CD4-positive, alpha-beta T cell (primary cell): ENCODE measurements at places on chromosomes 7 and 10. TPM values are rescaled to one million over a fixed set of nuclear protein-coding genes. Genes with fewer than 3 reads are reported as not detected.

- no peak for DNase-seq
These were observed 23.0 kb downstream of the SFR1 start for GRCh38 chr10:104144931-104145330.

- no peak for DNase-seq
These were observed 232.6 kb downstream of the USP6NL start for GRCh38 chr10:11378835-11379234.

GRCh38 chr7:24877790-24878311 lies 102.1 kb downstream of the OSBPL3 start:
- DNase-seq = no peak

DNA sequence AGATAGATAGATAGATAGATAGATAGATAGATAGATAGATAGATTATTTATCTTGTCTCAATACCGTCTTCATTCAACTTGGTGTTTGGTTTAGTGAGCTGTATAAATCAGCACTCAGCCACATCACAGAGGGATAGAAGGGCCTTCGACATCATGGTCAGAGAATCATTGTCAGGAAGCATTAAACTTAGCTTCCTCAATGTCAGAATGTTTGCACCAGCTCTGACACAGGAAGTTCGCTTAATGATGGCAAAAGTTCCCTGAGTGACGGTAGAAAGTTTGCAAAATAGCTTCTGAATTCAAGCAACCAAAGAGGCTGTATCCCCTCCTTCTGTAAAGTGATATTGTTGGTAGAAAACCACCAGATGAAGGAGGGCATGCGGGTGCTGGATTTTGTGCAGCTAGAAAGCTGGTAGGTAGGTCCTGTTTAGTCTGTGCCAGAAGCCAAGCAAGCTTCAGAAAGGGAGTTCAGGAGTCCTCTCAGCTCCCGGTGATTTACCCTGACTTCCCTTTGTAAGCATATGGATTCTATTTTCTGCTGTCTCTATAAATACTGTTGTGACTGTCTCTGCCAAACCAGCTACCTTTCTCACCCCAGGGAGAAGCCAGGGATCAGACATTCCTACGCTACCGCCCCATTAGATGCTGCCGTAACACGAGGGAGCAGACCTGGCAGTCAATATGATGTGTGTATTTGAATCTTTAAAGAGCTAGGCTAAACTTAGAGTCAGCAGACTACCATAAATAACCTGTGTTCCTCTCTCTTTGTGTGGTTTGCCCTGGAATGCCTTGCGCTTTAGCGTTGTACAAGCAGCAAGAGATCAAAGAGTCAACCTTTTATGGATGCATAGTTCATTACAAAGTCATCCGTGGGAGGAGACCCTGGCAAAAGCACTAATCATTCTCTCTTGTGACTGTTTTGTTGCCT lies 200.5 kb upstream of the KIAA1217 start:
- no peak for DNase-seq

DNA sequence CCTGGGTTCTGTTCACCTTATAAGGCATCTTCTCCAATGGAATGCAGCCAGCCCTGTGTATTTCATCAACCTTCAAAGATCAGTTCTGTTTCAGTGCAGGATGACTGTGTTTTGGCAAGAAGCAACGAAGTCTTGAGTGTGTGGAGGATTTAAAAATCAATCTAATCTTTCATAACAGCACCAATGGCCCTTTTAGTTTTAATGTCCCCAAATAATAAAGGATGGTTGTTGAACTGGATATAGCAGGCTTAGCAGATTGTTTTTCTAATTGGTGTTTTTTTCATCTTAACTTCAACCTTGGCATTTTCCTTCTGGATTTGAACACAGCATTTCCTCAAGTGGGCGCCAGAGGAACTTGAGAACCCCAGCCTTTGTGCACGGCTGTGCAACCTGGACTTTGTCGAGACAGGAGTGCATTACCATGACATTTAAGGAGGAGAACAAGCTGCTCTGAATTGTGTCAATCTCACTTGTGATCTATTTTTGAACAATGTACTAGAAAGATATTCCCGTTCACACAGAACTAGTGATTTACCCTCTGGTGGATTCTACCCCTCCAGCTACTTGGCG lies 313.3 kb upstream of the AKR1E2 start:
- DNase-seq = no peak

DNA sequence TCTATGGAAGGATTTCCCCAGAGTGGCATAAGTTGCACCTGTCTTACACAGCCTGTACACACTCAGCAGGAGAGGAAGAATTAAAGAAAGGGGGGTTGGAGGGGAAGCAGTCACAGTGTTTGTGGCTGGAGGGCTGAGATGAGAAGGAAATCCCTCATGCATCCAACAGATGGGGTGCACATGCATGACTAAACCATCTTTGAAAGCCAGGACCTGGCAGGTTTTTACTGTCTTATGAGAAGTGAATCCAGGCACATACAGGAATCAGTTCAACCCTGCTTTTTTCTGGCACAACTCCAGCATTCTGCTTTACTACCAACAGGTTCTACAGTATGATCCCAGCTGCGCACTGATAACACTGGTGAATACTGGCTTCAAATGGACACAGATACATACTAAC lies 107.7 kb downstream of the CACNA2D1 start:
- no peak for DNase-seq

DNA sequence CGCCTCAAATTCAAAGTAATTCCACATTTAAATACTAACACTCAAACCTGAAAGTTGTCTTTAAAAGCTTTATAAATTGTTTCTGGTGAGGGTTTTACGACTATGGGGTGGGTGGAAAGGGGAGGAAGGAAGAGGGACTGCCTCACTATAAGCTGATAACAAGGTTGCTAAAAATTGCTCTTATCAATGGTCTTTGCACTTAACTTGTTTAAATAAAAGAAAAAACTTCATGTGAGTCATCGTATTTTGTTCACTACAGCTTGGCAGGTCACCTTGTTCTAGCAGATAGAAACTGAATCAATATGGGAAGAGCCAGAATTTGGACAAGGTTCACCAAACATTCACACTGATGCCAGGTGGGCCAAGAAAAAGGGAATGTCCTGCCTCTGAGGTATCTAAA lies 129.2 kb downstream of the TES start:
- DNase-seq = no peak

GRCh38 chr7:70893971-70894715 lies 237.8 kb upstream of the GALNT17 start:
- DNase-seq = no peak

GRCh38 chr10:119595676-119596515 lies 868 bp downstream of the TIAL1 start:
- peak; percentile 49 for DNase-seq

DNA sequence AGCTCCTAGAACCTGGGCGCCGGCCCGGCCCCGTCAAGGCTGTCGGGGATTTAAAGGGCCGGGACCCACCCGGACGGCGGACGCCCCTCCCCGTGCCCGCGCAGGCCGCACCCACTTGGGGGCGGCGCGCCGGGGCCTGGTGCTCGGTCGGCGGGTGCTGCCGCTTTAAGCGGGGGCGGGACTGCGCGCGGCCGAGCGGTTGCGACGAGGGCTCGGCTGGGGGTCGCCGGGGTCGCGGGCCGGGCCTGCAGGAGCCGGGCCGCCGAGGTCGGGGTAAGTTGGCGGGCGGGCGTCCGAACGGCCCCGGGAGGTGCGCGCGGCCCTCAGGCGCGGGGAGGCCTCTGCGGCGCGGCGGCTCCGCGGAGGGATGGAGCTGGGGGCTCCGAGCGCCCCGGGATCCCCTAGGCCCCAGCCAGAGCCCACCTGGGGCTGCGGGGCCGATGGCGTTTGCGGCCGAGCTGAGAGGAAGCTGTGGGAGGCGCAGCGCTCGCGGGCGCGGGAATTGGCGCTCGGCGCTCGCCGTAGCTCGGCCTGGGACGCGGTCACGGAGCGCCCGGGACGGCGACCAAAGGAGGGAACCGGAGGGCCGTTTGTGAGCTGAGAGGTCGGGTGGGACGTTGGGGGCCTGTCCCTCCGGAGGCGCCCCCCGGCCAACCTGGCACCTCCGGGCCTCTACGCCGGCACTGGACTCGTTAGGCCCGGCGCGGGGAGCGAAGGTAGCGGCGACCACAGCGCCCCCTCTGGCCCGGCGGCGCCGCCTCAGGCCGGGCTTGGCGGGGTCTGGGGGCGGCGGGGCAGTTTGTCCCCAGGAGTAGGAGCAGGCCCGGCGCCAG lies at the start of gene TRRAP:
TSS of gene TRRAP (plus strand) at position 168 of the 833 bp plus-strand sequence. CDS start 2,619 bp downstream, outside the sequence.
- DNase-seq = peak; percentile 69

- DNase-seq = no peak
These were observed 191.6 kb downstream of the ZNF716 start for GRCh38 chr7:57641521-57642067.

DNA sequence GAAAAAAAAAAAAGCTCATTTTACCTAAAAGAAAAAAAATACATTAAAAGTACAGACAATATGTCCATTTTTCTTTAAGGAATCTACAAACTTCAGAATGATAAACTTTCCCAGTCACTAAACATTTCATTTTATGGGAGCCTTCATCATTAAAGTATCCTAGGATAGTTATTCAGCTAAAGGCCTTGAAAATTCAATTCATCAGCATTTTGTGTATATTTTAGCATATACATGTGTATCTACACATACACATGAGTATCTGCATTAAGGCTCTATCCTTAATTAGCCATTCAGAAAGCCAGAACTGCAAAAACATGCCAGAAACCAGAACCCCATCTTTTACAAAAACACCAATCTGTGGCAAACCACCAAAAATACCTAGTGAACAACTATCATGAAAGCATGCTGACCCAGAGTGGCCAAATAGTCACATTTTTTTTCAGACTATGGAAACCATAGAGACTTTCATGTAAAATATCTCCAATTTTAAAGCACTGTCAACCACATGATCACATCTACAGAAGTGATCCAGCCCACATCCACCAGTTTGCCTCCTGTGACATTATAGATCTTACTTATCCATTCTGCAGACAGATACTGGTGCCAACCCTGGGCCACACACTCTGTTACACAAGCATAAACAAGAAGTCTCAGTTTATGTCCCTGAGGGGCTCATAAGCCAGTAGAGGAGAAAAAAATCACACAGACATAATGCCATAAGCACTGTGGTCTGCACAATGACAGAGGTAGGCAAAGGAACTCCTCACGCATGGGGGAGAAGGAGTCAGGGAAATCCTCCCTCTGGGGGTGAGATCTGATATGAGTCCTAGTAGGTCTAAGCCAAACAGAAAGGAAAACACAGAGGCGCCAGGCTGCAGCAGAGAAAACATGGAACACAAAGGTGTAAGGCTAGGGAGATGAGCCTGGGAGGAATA lies 79.2 kb downstream of the SRPK2 start:
- DNase-seq = no peak

DNA sequence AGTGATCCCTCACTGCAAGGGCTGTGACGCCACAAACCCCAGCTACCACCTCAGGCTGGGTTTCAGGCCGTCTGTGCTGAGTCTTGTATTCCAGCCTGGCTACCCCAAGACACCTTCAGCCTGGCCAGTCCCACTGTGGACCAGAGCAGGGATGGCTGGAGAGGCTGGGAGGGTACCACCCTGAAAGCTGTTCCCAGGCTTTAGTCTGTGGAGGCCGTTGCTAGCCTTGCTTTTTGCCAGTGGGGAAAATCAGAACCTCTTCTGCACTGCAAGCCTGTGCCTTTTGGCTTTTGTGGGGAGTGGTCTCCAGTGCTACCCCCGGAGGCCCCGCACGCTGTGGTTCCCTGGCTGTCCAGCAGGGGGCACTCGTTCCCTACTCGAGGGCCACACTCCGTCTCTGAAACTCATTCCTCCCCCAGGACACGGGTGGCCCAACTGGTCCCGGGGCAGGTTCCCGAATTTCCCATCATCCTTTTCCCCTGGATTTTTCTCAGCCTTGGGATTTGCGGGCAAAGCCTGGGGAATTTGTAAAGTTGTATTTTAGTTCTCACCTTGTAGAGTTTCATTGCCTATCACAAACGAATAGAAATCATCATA lies 128.4 kb upstream of the BTBD16 start:
- DNase-seq = peak; percentile 23

DNA sequence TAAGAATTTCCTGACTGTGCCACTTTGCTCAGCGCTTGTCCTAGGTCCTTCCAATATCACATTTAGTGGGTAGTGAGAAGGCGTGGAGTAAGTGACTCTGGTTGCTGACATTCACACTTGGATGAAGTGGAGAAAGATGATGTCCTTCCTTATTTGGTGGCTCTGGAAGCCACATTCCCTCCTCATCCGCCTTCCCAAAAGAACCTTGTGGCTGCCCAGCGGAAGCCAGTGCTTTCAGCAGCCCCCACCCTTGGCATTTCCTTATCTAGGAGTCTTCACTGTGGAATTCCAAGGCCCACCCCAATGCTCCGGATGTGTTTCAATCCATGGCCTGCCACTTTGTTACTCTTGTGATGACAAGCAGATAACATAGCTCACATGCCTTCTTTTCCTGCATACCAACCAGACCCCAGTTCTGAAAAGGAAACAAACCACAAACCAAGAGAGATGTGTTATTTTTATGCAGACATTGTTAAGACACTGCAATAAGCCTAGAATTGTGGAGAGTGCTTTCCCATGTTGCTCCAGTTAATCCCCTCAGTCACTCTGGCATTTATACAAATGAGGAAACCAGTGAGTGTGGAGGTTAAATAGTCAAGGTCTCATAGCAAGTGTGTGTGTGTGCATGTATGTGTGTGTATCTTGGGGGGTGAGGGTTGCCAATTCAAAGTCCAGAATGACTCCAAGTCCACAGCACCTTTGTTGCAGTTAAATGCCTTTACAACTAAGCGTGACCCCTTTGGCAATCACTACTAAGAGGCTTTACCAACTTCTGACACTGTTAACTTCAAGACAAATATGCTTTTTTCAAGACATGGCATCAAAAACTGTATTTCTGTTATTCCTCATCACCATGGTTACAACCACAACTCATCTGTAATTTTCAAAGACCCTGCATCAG lies 10.3 kb upstream of the ANKRD1 start:
- no peak for DNase-seq

The LIPN gene
- total RNA-seq = not detected

The SEC31B gene
- 49.2 TPM for total RNA-seq

The HKDC1 gene
- total RNA-seq = 3.1 TPM

The IMPDH1 gene
- 26.5 TPM for total RNA-seq

The OR2A25 gene
- total RNA-seq = not detected

The ARHGEF5 gene
- 9.0 TPM for total RNA-seq

The PRF1 gene
- 7.4 TPM for total RNA-seq

The PLAC9 gene
- not detected for total RNA-seq

The DRGX gene
- not detected for total RNA-seq

The SLC18A3 gene
- total RNA-seq = not detected

The PAPOLB gene
- not detected for total RNA-seq

The C10orf143 gene
- 4.3 TPM for total RNA-seq
